Thoracic aorta (tissue), 2 donors: ENCODE measurements at places on chromosomes 7 and 10. TPM values are rescaled to one million over a fixed set of nuclear protein-coding genes. Genes with fewer than 3 reads are reported as not detected.

The CPXM2 gene
- 348 TPM for total RNA-seq

The ASB10 gene
- not detected for total RNA-seq

The NODAL gene
- total RNA-seq, result 0.27 TPM

The COMTD1 gene
- total RNA-seq, result 35.6 TPM

The PTPRZ1 gene
- total RNA-seq, result 11.7 TPM

The PRR15 gene
- 6.0 TPM for total RNA-seq

The ASZ1 gene
- not detected for total RNA-seq

The STRIP2 gene
- total RNA-seq, result 1.1 TPM

DNA sequence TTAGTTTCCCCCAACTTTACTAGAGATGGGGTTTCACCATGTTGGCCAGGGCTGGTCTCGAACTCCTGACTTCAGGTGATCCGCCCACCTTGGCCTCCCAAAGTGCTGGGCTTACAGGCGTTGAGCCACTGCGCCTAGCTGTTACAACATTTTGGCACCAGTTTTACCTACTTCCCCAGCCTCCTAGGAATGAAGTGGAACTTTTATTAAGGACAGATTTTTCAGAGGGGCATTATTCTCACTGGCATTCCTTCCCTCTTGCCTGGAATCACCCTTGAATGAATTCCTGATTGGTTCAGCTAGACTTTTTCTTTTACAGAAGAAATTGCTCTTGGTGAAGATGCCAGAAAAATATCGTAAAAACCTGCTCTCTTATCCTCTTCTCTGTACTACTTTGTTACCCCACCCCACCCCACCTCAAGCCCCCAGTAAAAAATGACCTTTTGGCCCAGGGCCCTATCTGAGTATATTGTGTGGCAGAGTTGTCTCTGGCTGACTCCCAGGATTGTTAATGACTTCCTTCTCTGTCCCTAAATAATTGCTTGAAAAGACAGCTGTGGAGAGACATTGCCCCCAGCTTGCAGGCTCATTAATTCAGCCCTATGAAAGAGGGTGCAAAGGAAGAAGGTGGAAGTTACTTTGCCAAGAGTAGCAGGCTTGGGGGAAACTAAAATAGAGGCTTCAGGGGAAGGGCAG lies 189.6 kb downstream of the AUTS2 start:
- H3K27me3 ChIP-seq, result no peaks in the 10 kb centered on the region
- no peak overlapping the region for H3K27ac ChIP-seq
- no peak for DNase-seq
- H3K4me3 ChIP-seq, result no peak overlapping the region

- H3K27ac ChIP-seq, result no peak overlapping the region
- no peak overlapping the region for H3K4me3 ChIP-seq
- no peaks in the 10 kb centered on the region for H3K36me3 ChIP-seq
- H3K4me1 ChIP-seq, result no peaks in the 10 kb centered on the region
These were observed 55.0 kb upstream of the DUSP5 start for GRCh38 chr10:110442746-110443145.

GRCh38 chr7:127943541-127944521 lies 87.4 kb downstream of the LRRC4 start:
- H3K4me1 ChIP-seq, result no peaks in the 10 kb centered on the region
- no peaks in the 10 kb centered on the region for H3K36me3 ChIP-seq
- no peaks in the 10 kb centered on the region for H3K27me3 ChIP-seq
- no peak overlapping the region for H3K4me3 ChIP-seq
- DNase-seq, result no peak

GRCh38 chr7:99737726-99738125 lies 2.7 kb upstream of the CYP3A7 start:
- no peaks in the 10 kb centered on the region for H3K27me3 ChIP-seq
- no peaks in the 10 kb centered on the region for H3K4me1 ChIP-seq
- no peak for DNase-seq
- H3K27ac ChIP-seq, result no peak overlapping the region
- H3K4me3 ChIP-seq, result no peak overlapping the region
- H3K36me3 ChIP-seq, result no peaks in the 10 kb centered on the region

DNA sequence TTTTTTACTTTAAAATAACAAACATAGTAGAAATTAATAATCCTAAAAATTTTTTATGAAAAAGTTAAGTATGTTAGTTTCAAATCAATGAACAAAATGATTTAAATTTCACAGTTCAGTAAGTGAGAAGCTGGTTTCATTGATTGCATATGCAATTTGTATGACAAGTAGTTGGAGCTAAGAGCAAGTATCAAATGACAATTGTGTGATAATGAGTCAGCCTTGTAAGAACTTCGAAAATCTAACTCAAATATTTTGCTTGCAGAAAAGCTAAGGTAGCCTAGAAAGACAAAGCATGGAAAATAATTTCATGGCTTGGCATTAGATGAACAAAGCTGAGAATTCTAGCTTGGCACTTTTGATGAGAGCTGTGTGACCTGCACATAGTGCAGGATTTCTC lies 111.5 kb downstream of the HDAC9 start:
- peaks cover 35% of the 10 kb centered on the region for H3K36me3 ChIP-seq
- no peak overlapping the region for H3K27ac ChIP-seq
- H3K4me1 ChIP-seq, result no peaks in the 10 kb centered on the region
- H3K4me3 ChIP-seq, result no peak overlapping the region

- no peaks in the 10 kb centered on the region for H3K36me3 ChIP-seq
- H3K4me1 ChIP-seq, result no peaks in the 10 kb centered on the region
These were observed 22.3 kb upstream of the SLC25A13 start for GRCh38 chr7:96344236-96344635.

- no peaks in the 10 kb centered on the region for H3K36me3 ChIP-seq
- no peak overlapping the region for H3K4me3 ChIP-seq
- no peak overlapping the region for H3K27ac ChIP-seq
- H3K4me1 ChIP-seq, result peaks cover 24% of the 10 kb centered on the region
- H3K27me3 ChIP-seq, result no peaks in the 10 kb centered on the region
These were observed 26.6 kb downstream of the CHST3 start for GRCh38 chr10:71990706-71991269.

DNA sequence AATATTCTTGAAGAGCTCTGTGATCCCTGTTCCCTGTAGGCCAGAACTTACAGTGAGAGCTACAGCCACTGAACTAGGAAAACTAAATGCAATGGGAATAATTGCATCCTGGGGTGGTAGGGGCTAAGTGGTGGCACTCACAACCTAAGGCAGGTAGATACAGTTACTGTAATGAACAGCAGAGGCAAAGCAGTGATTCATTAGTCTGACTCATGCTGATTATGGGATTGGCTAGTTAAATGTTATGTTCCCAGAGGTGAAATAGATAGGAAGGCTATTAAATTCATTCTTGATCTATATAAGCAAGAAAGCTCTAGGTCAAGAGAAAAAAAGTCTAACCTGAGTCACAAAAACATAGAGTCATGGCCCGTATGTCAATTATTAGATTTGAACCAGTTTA lies 173.1 kb upstream of the MALRD1 start:
- no peak for DNase-seq
- H3K36me3 ChIP-seq, result no peaks in the 10 kb centered on the region
- H3K4me1 ChIP-seq, result no peaks in the 10 kb centered on the region
- no peak overlapping the region for H3K4me3 ChIP-seq
- no peaks in the 10 kb centered on the region for H3K27me3 ChIP-seq

DNA sequence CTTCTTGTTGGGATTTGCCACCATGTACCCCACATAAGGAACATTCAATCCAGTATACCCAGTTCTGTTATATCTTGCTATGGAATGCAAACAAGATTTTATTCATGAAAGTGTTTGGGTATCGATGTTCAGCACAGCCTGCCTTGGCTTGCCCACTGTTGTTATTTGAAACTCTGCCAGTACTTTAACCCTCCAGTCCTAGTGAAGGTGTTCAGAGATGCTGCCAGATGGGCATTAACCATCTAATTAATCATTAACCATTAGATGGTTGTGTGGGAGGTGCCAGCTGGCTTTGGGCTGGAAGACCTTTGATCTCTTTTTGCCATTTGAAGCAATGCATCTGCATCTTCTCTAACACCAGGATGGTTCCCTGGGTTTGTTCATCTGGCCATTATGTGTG lies 363.0 kb downstream of the SH2D4B start:
- H3K27ac ChIP-seq, result no peak overlapping the region
- H3K36me3 ChIP-seq, result no peaks in the 10 kb centered on the region
- DNase-seq, result no peak
- no peak overlapping the region for H3K4me3 ChIP-seq
- no peaks in the 10 kb centered on the region for H3K27me3 ChIP-seq

DNA sequence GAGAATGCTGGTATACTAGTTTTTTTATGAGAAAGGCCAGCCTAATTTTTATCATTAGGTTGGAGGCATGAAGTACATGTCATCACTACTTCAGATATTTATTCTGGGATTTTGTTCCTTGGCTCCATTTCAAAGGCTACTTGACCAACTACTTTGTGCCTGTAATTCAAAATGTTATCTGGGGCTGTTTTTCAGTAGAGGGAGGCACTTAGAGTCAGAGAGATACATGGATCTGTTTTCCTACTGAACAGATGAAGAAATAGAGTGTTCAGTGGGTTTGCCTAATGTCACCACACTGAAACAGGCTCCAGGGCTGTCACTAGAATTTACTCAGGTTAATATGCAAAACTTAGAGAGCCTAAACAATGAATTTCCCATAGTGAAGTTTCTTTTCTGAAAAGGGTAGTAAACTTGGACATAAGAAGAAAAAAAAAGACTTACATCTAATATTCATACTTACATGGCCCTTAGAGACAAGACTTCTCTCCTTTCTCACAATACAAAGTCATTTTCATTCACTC lies 127.3 kb upstream of the ITGB1 start:
- no peak overlapping the region for H3K27ac ChIP-seq
- no peaks in the 10 kb centered on the region for H3K36me3 ChIP-seq
- H3K4me1 ChIP-seq, result no peaks in the 10 kb centered on the region
- no peak overlapping the region for H3K4me3 ChIP-seq

DNA sequence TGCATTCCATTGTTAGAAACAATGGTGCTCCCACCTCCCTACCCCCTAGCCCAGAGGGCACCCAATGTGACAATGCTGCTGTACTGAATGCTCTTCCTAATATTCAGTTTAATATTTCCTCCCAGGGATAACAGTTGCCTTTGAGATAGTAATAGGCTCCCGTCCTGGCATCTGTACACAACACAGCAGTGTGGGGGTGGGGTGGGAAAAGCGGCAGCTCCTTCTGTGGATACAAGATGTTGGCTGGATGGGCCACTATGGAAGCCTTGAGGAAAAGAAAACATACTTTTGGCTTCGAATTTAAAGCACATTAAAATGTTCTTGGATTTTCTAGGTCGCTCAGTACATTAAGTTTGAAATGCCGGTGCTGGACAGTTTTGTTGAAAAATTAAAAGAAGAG lies 9.2 kb upstream of the ZNF22 start:
- H3K4me3 ChIP-seq, result no peak overlapping the region
- no peak for DNase-seq
- no peaks in the 10 kb centered on the region for H3K36me3 ChIP-seq
- peak overlapping the region; percentile 77 for H3K27ac ChIP-seq

DNA sequence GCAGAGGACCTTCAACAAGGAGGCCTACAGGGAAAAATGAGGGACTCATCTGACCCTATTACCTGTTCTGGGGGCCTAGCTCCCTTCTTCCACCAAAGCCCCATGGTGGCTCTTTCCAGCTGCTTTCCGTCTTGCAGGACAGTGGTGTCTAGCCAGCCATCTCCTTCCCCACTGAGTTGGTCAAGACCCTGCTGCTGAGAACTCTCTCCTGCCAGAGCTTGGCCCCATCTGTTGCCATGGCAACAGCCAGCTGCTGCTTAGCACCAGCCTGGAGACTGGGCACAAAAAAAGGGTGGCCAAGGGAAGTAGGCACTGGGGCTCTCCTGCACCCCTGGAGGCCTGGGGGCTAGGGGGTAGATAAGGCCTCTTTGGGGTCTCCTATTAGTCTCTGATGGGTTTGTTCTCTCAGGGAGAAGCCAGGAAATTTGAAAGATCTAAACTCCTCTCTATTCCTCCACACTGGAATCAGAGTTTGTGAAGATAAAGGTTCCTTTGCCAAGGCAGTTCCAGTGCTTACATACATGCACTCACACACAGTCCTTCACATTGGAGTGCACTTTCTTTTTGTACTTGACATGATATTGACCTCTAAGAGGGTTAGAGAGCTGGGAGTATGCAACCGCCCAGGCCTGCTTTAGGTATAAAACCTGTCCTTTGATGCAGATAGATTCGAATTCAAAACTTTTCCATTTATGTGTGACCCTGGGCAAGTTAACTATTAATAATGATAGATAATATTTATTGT lies 15.8 kb downstream of the TSPAN33 start:
- no peaks in the 10 kb centered on the region for H3K36me3 ChIP-seq
- H3K27me3 ChIP-seq, result no peaks in the 10 kb centered on the region
- H3K4me1 ChIP-seq, result no peaks in the 10 kb centered on the region
- H3K27ac ChIP-seq, result no peak overlapping the region
- no peak overlapping the region for H3K4me3 ChIP-seq

GRCh38 chr10:29542723-29543122 lies 92.0 kb downstream of the SVIL start:
- no peak overlapping the region for H3K4me3 ChIP-seq
- peaks cover 27% of the 10 kb centered on the region for H3K4me1 ChIP-seq
- H3K36me3 ChIP-seq, result peaks cover 22% of the 10 kb centered on the region
- H3K27ac ChIP-seq, result peak overlapping the region; percentile 32
- no peaks in the 10 kb centered on the region for H3K27me3 ChIP-seq
- no peak for DNase-seq

- H3K36me3 ChIP-seq, result no peaks in the 10 kb centered on the region
- no peak overlapping the region for H3K27ac ChIP-seq
- no peaks in the 10 kb centered on the region for H3K27me3 ChIP-seq
- no peaks in the 10 kb centered on the region for H3K4me1 ChIP-seq
- no peak overlapping the region for H3K4me3 ChIP-seq
- DNase-seq, result no peak
These were observed 97.3 kb downstream of the PPP1R9A start for GRCh38 chr7:95004618-95005247.
